Smooth muscle cell of the pulmonary artery (primary cell): ENCODE measurements at places on chromosomes 4 and X. TPM values are rescaled to one million over a fixed set of nuclear protein-coding genes. Genes with fewer than 3 reads are reported as not detected.

The TMEM271 gene
- not detected in 2 replicates for total RNA-seq

The PRDM5 gene
- 8.2 and 10.1 TPM in 2 replicates for total RNA-seq

The CLNK gene
- not detected in 2 replicates for total RNA-seq

The TMEM47 gene
- total RNA-seq = 88.7 and 135 TPM in 2 replicates

The AVPR2 gene
- total RNA-seq = not detected in 2 replicates

The UGT2B11 gene
- not detected in 2 replicates for total RNA-seq

The SOX3 gene
- total RNA-seq = not detected in 2 replicates

The SSX4 gene
- not detected in 2 replicates for total RNA-seq

The EGF gene
- 0.36 and 1.0 TPM in 2 replicates for total RNA-seq

The PABPC1L2A gene
- not detected in 2 replicates for total RNA-seq

The F11 gene
- not detected in 2 replicates for total RNA-seq

The CSAG2 gene
- total RNA-seq = not detected in 2 replicates

The TBC1D8B gene
- total RNA-seq = 24.2 and 32.2 TPM in 2 replicates

The MAMLD1 gene
- 1.1 and 2.6 TPM in 2 replicates for total RNA-seq

The SORCS2 gene
- total RNA-seq = 0.33 and 0.53 TPM in 2 replicates

The MAGEC3 gene
- not detected in 2 replicates for total RNA-seq

The HSD17B13 gene
- 0.13 TPM in 2 replicates for total RNA-seq

The ZNF718 gene
- total RNA-seq = 2.9 and 5.7 TPM in 2 replicates

The BDH2 gene
- total RNA-seq = 37.1 and 41.1 TPM in 2 replicates

The CABS1 gene
- total RNA-seq = not detected in 2 replicates

The PAGE4 gene
- total RNA-seq = not detected in 2 replicates

The CHRNA9 gene
- not detected in 2 replicates for total RNA-seq

The RBM46 gene
- under 0.01 TPM in 1 of 2 replicates, not detected in the other for total RNA-seq

The NHS gene
- 4.4 and 5.1 TPM in 2 replicates for total RNA-seq

The CBR4 gene
- total RNA-seq = 10.8 and 11.1 TPM in 2 replicates

The GAGE12E gene
- not detected in 2 replicates for total RNA-seq

The TLR1 gene
- total RNA-seq = 0.76 and 1.5 TPM in 2 replicates

The HSFX1 gene
- total RNA-seq = 1.1 and 1.7 TPM in 2 replicates

The GAGE12H gene
- not detected in 2 replicates for total RNA-seq

The MTTP gene
- 0.33 TPM in 1 of 2 replicates, not detected in the other for total RNA-seq

The SAGE1 gene
- total RNA-seq = not detected in 2 replicates

The CFAP299 gene
- total RNA-seq = 2.9 and 3.5 TPM in 2 replicates

The TLR2 gene
- 0.07 and 0.66 TPM in 2 replicates for total RNA-seq

The LEF1 gene
- total RNA-seq = 0.20 TPM in 1 of 2 replicates, not detected in the other

The RTL5 gene
- 5.3 and 7.2 TPM in 2 replicates for total RNA-seq

The CNOT6L gene
- total RNA-seq = 23.9 and 25.2 TPM in 2 replicates

The ARX gene
- total RNA-seq = not detected in 2 replicates

The CCDC158 gene
- total RNA-seq = 0.59 and 1.2 TPM in 2 replicates

The RRAGB gene
- 31.0 and 39.7 TPM in 2 replicates for total RNA-seq

The SEC24D gene
- total RNA-seq = 133 and 191 TPM in 2 replicates

The PPEF1 gene
- 0.03 and 0.26 TPM in 2 replicates for total RNA-seq

The OCRL gene
- 25.7 and 29.0 TPM in 2 replicates for total RNA-seq

The UGT8 gene
- 0.10 TPM in 1 of 2 replicates, not detected in the other for total RNA-seq

The RASGEF1B gene
- total RNA-seq = 1.1 and 3.8 TPM in 2 replicates

The SATL1 gene
- not detected in 2 replicates for total RNA-seq
